Uterus (tissue), 4 donors: ENCODE measurements at places on chromosomes 2 and 18.

GRCh38 chr18:37122877-37123276, 293.9 kb downstream of the KIAA1328 start:
- DNase-seq, result no peak

DNA sequence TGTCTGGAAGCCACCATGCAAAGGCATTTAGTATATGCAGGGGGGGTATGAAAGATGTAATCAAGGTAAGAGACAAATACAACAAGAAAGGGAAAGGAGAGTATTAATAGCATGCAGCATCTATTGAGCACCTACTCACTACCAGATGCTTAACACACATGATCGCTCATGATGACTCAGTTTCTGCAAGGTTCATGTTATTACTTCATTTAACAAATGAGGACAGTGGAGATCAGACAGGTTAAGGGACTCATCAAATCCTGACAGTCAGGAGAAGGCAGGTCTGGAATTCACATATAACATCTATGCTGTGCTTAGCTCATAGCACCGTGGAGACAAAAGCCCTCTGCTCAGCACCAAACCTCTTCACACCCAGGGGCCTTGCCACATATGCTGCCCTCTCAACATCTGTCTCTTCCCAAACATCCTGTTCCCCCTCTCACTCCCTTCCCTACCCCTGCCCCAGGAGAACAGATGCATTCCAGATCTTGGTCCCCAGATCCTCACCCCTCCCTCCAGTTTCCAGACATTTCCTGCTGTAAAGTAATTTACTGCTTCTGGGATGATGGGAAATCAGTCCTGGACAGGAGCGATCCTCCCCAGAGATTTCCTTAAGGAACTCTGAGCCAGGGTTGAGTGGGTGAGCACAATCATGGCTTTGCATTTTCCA, 155.3 kb downstream of the ANTXR1 start:
- no peak for DNase-seq

DNA sequence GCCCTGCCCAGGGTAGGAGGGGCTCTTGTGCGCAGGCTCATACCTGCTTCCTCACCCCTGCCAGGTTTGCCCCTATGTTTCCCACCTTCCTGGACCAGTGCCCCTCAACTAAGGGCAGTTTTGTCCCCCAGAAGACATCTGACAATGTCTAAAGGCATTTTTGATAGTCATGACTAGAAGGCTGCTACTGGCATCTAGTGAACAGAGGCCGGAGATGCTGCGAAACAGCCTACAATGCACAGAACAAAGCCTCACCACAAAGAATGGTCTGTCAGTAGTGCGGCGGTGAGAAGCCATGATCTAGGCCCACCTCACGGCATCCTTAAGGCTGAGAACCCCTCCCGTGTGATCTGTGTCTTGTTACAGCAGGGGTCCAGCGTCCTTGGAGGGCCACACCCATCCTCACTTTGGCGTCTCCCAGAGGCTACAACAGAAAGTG, 96.0 kb downstream of the TMEM17 start:
- no peak for DNase-seq

GRCh38 chr2:8529706-8530277, 152.1 kb upstream of the ID2 start:
- DNase-seq, result no peak

DNA sequence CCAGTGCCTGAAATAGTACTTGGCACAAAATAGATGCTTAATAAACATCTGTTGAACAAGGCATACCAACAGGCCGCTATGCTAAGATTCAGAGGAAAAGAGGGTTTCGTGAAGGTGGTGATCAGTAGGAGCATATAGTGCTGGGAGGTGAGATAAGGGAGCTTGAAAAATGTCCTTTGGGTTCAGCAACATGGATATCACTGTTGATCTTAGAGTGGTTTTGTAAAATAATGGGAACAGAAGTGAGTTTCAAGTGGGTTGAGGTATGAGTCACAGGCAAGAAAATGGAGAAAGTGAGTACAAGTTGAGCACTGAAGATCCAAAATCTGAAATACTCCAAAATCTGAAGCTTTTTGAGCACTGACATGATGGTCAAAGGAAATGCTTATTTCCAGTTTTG, 4.4 kb downstream of the CENPO start:
- DNase-seq, result no peak

DNA sequence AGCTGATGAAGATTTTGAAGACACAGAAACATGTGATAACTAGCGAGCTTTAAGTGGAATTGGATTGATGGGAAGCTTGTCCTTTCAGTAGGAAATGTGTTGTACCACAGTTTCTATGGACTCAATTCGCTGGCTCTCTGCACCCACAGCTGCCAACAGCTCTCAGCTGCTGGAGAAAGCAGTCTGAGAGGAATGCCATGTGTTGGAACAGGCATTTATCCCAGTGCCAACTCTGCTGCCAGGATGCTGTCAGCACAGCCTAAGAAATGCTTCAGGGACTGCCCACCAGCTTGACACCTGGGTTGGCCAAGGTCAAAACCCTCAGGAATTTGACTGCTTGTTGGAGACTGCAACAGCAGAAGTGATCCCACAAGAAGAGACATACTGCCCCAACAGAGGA, 193.0 kb upstream of the THSD7B start:
- DNase-seq, result no peak

DNA sequence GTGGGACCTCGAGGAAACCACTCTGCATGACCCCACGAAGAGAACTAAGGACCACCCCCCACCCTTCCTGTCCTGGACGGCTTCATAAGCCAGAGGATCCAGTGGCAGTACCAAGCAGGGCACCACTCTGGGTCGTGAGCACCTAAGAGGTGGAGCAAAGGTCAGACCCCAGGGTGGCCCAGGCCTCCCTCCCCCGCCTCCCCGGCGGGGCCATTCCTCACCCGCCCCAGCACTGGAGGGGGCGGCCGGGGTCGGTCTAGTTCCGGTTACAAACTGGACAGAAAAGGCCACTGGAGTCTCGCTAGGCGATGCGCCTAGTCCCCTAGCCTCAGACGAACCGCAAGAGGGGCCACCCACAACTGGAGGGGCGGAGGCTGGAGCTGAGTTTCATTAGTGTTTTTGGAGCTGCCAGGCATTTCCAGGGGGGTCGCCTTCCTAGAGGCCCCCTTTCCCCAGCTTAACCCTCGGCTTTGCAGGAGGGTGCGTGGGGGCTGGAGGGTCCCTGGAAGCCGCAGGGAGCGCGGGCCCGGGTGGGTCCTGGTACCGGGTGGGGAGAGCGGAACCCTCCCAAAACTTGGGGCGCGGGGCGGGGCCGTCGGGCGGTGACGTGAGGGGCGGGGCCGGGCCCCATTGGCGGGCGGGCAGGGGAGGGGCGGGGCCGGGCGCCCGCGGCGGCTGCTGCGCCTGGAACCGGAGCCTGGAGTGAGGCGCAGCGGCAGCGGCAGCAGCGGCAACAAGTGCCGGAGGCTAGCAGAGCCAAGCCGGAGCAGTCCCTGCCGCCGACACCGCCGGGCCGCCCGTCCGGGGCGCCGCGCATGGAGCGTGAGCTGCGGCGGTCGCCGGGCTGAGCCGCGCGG, at the start of gene B3GNT2:
B3GNT2 (plus strand) TSS at position 695 of the 857 bp plus-strand sequence. CDS start 26,106 bp downstream, outside the sequence.
- DNase-seq, result peak; percentile 79

GRCh38 chr2:228652366-228652765, 470.9 kb upstream of the SPHKAP start:
- no peak for DNase-seq

DNA sequence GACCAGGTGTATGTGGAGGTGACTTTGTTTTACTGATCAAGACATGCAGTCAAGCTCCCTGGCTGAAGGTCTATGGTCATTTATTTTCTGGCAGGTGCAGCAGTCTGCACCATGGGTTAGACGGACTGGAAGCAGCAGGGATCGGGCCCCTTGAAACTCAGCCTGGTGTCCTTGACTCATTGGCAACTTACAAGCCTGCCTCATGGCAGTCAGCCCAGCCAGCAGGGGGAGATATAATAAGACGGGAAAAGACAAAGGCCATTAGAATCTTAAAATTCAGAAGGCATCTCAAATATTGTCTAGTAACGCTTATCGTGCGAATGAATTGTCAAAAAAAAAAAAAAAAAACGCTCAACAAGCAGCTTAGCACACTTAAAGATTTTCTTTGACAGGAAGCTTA, 308.2 kb downstream of the EN1 start:
- DNase-seq, result no peak

GRCh38 chr2:96831679-96832078, 12.1 kb downstream of the ANKRD23 start:
- no peak for DNase-seq

DNA sequence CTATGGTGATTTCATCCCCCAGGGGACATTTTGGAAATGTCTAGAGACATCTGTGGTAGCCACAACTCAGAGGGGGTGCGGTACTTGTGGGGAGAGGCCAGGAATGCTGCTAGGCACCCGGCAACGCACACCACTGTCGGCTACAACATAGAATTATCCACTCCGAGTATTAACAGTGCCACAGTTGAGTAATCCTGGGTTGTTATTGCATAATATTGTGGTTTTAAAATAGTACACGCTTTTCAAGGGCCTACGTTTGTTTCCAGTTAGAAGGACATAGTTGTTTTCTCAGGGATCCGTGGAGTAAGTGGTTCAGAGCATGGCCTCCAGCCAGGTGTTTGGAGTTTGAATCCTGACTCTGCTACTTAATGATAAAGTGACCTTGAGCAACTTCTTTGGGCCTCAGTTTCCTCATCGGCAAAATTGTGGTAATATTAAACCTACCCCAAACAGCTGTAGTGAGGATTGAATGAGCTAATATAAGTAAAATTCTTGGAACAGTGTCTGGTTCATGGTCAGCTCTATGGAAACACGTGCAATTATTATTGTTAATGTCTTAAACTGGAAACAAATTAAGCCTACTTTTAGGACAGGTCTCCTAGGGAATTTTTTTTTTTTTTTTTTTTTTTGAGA, 24.5 kb downstream of the CYP27A1 start:
- DNase-seq, result peak; percentile 85

- peak; percentile 60 for DNase-seq
These were observed 575 bp downstream of the TMEM150A start for GRCh38 chr2:85601771-85602475.

GRCh38 chr2:172100935-172101820, 1.5 kb downstream of the DLX2 start:
- no peak for DNase-seq

DNA sequence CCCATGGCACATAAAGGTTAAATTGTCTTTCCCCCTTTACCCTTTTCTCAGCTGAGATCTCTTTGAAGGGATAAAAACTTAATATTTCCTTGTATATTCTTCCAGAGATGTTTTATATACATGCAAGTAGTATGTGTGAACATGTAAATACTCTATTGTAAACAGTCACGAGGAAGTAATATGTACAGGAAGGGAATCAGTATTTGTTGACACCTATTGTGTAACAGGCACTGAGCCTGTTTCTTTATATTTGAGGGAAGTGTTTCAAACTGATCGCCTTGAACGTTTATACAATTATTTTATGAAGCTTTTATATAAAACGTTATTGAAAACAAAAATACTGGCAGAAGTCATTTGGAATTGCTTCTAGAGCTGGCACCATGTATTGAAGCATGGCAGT, 13.2 kb downstream of the RALBP1 start:
- DNase-seq, result no peak

DNA sequence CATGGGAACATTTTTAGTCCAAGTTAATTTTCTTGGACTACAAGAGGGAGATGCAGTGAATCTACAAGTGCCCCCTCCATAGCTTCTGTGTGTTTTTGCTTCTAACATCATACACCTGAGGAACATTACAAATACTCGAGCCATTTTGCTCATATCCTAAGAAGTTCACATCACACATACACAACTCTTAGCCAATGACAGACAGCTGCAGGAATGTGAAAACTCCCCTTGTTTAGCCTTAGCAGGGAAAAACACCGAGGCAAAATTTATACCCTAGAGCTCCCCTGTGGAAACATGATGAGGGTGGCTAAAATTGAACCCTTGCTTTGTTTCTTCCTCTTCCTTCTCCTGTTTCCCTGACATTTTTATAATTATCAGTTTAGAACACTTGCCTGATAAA, 928.3 kb upstream of the NRXN1 start:
- no peak for DNase-seq

GRCh38 chr2:32614084-32614483, 13.8 kb upstream of the TTC27 start:
- DNase-seq, result no peak

- DNase-seq, result no peak
These were observed 20.5 kb upstream of the SLC40A1 start for GRCh38 chr2:189601043-189601442.

DNA sequence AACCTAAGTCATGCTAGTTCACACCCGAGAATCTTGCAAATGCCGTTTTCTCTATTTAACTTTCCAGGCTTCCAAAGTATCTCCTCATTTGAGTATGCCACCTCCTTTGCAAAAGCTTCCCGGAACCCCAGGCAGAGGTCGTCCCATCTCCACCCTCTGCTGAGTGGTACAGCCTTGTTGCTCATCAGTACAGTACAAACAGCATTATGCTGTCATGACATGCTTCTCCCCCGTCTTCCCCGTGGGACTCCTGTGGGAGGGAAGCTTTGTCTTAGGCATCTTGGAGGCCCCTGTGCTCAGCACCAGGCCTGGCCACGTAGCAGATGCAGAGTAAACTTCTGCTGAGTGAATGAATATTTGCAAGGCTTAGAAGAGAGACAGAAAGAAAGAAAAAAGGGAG, 102.7 kb downstream of the CDCA7 start:
- no peak for DNase-seq

DNA sequence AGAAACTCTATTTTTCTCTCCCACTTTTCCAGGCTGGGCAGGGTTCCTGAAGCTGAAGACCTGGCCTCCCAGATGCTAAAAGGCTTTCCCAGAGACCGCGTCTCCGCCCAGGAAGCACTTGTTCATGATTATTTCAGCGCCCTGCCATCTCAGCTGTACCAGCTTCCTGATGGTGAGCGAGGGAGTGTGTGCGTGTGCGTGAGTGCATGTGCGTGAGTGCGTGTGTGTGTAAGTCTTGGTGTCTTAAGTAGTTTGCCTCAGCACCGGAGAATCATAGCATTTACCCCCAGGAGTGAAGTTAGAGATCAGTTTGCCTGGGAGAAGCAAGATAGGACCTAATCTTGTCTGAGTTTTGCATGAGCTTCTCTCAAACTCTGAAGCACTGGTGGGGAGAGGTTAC, 73.7 kb downstream of the CDK15 start:
- DNase-seq, result no peak

DNA sequence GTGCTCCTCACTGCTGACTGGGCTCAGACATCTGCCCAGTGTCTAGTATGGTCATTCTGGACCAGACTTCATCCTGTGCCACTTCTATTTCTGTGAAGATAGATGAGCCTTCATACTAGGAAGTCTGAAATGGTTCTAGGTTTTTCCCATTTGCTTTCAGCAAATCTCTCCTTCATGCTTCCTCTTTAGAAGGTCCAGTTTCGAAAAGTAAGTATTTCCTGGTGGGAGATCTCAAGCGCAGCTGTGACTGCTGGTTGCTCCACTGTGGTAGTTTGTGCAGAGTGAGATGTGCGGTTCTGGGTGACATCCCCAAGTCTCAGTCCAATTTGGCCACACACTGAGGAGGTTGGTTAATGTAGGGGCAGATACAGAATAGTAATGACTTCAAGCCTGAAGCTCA, 14.4 kb downstream of the IL36B start:
- no peak for DNase-seq

DNA sequence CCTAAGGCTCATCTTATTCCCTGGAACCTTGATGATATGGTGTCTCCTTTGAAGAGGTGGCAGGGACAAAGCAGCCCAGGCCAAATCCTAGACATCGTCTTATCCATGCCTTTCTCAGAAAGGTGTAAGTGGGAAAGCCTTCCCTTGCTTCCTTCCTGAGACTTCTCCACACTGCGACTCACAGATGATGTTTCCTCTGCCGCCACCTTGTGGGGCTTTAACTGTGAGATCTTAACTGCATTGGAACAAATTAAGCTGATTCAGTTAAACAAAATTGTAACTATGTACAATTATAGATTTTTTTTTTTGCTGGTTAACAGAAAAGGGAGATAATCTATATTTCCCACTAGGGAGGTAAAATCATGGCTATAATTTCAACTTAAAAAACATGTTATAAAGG, 10.0 kb upstream of the GCA start:
- DNase-seq, result no peak
